ENCODE measurements at places on chromosomes 7 and 10.

- no peak for DNase-seq
These were observed 38.0 kb upstream of the GNA12 start for GRCh38 chr7:2882111-2882510.

- no peak for DNase-seq
These were observed 73.5 kb upstream of the DLX6 start for GRCh38 chr7:96931891-96932290.

DNA sequence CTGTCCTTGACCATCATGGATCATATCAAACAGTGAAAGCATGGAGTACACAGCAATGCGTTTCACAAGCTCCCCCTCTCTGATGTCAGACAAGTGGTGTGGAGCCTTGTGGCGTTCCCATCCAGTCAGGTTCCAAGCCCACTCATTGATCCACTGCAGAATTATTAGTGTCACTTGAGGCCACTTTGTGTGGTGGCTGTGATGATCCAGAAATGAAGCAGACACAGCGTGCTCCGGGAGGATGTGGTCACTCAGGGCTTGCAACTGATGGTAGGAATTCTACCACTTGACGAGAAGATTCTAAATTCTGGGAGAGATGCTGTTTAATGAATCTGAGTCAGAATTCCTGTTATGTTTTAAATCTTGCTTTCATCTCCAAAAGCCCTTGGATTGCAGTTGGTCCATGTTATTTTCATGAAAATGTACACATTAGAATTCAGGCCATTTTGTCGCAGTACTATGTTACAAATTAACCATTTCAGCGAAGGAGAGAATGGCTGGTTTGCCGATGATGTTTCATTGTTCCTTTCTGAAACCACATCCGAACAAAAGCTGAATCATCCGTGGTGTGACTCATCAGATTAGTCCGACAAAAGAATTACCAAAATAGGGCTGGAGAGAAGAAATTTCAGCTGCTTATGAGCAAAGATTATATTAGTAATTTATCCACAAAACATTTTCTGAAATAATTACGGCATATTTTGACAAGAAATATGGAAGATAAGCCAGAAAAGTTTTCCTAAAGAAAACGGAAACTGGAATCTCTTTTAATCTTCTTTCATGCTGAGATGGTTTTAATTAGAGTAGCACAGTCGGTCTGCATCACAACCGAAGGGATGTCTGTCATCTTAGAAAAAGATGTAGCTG is 48.1 kb downstream of the INSYN2A start:
- peak; percentile 89 for DNase-seq

DNA sequence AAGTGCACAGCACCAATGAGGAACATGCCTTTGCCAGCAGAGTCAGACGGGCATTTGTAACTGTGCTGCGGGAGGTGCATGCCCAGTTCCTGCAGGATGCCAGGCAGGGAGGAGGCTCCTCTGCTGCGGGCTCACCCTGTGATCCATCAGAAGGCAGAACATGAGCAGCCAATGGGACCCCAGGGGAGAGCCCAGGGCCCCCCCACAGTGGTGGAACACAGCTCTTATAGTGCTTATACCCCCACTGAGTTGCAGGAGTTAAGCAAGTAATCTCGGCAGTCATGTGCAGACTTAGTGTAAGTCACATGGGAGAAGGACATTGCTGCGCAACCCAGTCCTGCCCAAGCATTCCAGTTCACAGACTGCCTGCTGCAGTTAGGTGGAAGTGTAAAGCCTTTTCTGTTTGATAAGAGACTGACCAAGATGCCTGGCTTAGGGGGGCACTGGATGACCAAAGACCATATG is 120.3 kb upstream of the TMEM106B start:
- no peak for DNase-seq

DNA sequence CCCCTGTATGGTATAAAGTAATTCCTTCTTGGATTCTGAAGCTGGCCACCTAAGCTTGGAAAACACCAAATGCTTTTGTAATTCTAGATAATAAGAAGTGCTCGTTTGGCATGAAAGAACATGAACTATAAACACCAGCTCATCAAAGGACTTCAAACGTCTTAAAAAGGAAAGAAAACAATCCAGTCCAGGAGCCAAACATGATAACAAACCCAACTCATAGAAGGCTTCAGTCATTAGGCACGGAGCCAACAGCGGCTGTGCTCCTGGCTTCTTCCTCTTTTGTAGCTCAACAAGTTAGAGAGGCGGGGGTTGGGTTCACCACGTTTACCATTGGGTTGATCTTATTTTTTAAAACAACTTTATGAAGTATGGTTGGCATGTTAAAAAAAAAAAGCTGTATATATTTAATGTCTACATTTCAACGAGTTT is 56.4 kb upstream of the ECHDC3 start:
- DNase-seq = peak; percentile 95

DNA sequence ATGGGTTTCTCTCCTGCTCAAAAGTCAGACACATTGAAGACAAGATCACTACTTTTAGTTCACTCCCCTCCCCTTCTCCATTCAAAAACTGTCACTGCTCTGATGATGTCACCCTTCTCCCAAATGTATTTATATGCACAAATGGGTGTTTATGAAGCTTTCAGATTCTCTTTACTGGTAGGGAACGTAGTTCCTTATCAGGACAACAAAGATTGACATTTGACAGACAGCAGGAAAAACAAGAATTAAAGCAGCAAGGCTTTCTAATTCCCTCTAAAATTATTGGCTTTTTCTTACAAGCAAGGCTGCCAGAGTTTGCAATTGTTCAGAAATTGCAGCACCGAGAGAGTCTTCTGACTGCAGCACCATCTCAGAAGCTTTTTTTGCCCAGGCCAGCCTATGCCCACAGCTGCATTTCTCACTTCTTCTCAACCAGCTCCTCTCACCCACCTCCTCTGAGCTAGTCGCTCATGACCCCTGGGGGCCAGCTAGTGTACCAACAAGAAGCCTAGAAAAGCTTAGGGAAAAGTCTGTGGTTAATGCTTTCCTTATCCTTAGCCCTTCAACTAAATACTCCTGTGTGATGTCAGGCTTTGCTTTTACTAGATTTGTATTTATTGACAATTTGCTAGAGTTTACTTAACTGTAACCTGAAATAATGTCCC is 265.1 kb downstream of the HTR7 start:
- DNase-seq = peak; percentile 55

- DNase-seq = peak; percentile 73
These were observed 29.1 kb downstream of the SPOCK2 start for GRCh38 chr10:72058989-72059842.
